ENCODE measurements at places on chromosomes 5 and 9. TPM values are rescaled to one million over a fixed set of nuclear protein-coding genes. Genes with fewer than 3 reads are reported as not detected.
A peak's percentile ranks its signal among the peaks of the same experiment; 100 is the strongest.

Gene FST
- total RNA-seq: 76.1 TPM

Gene HIGD2A
- total RNA-seq: 37.8 TPM

Gene NTNG2
- 3.9 TPM for total RNA-seq

Gene ABLIM3
- total RNA-seq: 1.9 TPM

Gene EXD3
- 12.0 TPM for total RNA-seq

Gene CCDC192
- total RNA-seq: not detected

Gene ECM2
- total RNA-seq: 13.5 TPM

Gene NEUROG1
- not detected for total RNA-seq

- DNase-seq: no peak
These were observed 18.9 kb downstream of the PDE4D start for GRCh38 chr5:59874675-59875074.

DNA sequence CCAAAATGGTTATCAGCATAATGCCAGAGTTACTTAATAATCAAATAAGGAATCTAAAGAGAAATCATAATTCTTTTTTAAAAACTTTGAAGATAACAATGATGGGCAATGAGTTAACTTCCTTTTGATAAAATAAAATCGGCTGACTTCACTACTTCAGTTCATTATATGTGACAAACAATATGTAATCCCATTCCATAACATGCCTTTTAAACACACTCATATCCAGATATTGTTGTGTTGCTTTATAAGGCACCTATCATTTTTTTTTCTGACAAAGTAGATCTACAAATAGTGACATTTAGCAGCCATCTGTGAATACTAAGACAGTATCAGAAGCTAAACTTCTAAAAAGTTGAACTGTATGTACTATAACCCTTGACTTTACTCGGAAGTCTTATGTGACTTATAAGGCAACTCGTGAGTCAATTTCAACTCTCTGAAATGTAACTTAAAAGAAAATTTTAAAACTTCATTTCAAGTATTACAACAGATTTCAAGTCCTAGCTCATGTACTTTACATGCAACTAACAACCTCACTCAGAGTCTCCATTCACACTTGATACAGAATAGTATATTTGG, 7.5 kb downstream of the ADAMTS6 start:
- peak; percentile 26 for DNase-seq

- no peak for DNase-seq
These were observed 338.9 kb downstream of the ZSWIM6 start for GRCh38 chr5:61670941-61671340.

DNA sequence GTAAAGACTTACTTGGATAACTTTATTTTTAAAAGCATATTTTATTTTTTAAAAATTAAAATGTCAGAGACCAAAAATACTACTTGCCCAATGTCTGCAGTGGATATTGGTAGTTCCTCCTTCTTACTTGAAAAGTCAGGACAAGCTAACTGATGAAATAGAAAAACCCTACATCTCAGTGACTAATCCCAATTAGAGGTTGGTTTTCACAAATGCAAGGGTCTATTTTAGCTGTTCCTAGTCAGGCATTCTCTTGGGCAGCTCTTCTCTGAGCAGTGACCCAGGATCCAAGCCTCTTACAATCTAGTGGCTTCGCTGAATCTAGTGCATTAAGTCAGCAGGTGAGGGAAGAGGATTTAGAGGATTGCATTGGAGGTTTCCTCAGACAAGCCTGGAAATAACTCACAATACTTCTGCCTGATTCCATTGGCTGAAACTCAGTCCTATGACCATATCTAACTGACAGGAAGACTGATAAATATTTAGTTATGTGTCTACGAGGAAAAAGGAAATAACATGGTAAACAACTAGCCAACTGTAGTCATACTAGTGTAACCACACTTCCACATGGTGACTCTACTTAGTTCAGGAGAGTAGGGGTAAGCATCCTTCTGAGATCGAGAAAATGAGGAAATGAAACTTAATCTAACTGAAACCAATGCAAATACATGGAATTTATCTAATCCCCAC, 34.2 kb upstream of the MIER3 start:
- no peak for DNase-seq

DNA sequence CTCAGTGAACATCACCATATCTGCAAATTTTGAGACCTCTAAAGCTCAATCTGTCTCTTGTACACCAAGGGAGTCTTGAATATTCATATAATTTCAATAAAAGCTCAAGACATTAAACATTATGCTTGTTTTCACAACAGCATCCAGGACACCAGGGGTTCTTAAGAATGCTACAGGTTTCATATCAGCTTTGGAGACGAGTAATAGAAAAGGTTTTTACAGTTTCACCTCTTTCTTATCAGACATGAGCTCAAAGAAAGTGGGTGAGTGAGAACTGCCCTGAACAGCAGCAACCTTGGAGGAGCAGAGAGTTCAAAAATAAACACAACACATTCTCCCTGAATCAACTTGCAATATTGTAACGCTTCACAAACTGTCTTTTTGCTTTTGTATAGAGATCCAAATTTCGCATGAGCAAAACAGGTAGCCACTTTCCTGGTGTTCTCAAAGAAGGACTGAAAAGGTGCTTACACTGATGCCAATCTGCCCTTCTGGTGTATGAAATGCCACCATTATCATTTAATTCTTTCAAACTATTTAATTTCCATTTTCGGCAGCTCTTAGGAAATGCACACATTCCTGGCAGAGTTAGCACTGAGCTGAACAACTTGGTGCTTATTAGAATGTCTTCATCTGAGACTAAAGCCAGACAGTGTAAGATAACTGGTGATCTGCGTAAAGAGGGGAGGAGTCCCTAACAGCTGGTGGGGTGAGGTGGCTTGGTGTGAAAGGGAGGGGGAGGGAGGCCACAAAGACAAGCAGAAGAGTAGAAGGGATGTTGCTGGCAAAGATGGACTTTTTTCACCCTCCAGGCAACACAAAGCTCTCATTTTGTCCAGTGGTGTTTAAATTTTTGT, 535.3 kb downstream of the PDE4D start:
- peak; percentile 94 for DNase-seq

GRCh38 chr5:173891308-173892116, 3.4 kb downstream of the CPEB4 start:
- DNase-seq: no peak

GRCh38 chr5:172444110-172444510, 10.2 kb downstream of the SH3PXD2B start:
- peak; percentile 84 for DNase-seq

GRCh38 chr5:132053483-132053882, 7.0 kb upstream of the IL3 start:
- DNase-seq: no peak

GRCh38 chr5:134455466-134455865, 43.8 kb upstream of the CDKN2AIPNL start:
- no peak for DNase-seq

- DNase-seq: no peak
These were observed 192.7 kb downstream of the DAB2IP start for GRCh38 chr9:121844098-121844497.

DNA sequence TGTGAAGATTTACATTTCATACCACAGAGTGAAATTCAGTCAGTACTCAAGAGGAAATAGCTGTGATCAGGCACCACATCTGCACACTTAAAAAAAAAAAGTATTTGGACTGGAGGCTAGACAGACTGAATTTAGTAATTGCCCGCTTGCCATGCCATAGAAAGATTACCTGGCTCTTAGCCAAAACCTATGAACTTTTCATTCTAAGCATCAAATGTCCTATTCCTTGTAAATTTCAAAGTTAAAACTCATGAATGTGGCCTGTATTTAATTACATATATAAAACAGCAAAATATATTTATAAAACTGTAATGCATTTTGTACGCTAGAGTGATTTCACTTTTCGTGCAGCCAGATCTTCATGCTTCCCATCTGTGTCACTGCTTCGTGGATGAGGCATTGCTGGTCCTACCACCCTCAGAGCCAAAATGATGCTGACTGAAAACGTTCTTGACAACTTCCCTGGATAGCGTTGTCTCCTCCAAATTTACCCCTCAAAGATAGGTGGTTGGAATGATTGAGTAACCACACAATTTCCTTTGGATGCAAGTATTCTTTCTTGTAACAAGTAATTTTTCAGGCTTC, 447.9 kb upstream of the SGCD start:
- DNase-seq: peak; percentile 8

DNA sequence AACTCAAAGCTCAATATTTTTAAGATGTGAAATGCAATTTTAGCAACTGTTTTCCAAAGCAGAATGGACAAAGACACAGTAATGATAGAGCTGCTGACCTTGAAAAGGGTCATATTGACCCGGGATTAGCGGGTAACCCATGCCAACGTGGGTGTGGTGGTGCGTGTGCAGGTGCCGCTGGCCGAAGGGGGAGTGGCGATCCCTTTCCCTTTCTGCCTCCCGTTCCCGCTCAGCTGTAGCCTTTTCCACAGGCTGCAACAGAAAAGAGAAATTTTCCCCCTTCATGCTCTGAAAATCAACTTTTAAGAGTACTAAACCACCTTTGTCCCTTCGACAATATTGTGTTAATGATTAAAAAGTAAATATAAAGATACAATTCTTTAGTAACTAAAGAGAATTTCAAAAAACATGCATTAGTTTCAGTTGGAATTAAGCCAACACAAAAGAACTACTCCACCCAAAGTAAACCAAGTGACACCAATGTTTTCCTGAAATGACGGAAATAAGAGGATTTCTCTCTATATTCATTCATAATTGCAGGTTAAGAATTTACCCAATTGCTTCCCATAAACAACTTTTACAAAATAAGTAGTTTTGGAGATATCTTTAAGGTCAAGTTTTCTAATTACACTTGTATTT, 105.2 kb downstream of the ZNF608 start:
- DNase-seq: no peak

DNA sequence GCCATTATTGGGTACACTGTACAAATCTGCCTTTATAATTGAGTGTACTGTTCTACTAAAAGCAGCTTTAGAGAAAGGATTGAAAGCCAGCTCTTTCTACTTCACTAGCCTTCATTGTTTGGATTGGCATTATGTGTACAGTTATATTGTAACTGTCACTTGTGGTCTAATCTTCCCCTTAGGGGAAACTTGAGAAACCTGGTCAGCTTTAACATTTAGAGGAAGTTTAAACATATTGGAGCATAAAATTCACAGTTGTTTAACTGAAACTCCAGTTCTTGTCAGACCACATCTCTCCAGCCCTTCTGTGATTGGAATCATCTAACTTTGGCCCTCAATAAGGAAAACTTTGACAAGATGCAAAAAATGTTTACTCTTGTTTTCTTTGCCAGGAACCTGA, 24.6 kb downstream of the PIK3R1 start:
- no peak for DNase-seq
